ENCODE measurements at places on chromosomes 4 and X.
A peak's percentile ranks its signal among the peaks of the same experiment; 100 is the strongest.

DNA sequence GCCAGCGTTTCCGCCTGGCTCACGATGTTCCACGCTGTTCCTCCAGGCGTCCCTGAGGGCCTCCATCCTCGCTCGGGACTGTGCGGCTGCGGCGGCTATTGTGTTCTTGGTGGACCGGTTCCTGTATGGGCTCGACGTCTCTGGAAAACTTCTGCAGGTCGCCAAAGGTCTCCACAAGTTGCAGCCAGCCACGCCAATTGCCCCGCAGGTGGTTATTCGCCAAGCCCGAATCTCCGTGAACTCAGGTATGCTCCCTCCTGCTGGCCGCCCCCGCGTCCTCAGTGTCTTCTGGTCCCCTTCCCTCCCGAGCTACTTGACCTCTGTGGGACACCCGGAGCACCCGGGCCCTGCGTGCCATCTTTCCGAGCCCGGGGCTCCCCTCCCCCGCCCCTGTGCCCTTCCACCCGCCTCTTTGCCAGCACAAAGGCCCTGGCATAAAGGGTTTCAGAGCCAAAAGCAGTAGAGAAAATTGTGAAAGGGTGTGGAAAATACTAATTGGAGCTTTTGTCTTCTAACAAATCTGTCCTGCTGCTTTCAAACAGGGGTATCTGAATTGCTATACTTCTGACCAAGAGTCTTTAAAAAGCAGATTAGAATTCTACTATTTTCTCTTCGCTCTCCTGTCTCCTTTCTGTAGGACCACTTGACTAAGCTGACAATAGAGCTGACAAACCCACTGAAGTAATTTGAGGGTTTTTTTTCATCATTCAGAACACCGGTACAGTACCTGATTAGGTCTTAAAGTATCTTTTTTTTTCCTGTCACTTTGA is 104.0 kb downstream of the NEUROG2 start:
- DNase-seq = no peak

GRCh38 chr4:74397748-74398426 is 32.9 kb downstream of the EREG start:
- no peak for DNase-seq

- no peak for DNase-seq
Measured at GRCh38 chr4:144705601-144706590, 59.9 kb downstream of the HHIP start.

- DNase-seq = no peak
Measured at GRCh38 chr4:76306882-76307659, 538 bp downstream of the STBD1 start.

DNA sequence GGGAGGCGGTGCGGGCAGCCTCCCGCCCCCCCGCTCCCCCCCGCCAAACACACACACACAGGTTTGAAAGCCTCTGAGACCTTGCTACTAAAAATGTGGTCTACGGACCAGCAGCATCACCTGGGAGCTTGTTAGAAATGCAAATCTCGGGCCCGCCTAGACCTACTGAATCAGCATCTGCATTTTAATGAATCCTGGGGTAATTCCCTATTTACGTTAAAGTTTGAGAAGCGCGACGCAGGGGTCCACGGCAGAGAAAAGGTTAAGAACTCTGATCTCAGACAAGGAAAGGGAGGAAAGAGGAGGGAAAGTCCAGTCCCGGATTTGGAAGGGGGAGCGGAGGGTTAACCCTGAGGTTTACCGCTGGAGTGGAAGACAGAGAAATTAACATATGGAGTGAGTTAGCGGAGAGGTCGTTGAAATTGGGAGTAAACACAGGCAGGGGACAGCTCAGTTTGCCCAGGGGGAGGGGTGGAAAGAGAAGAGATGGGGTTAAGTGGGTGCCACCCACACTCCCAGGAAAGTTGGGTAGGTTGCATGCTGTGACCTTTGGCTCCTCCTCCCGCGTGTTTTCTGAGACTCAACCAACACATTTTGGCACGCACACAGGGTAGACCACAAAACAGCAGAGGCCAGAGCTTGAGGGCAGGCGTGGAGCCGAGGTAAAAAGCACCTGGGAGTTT is 483.6 kb downstream of the BCOR start:
- DNase-seq = peak; percentile 54

DNA sequence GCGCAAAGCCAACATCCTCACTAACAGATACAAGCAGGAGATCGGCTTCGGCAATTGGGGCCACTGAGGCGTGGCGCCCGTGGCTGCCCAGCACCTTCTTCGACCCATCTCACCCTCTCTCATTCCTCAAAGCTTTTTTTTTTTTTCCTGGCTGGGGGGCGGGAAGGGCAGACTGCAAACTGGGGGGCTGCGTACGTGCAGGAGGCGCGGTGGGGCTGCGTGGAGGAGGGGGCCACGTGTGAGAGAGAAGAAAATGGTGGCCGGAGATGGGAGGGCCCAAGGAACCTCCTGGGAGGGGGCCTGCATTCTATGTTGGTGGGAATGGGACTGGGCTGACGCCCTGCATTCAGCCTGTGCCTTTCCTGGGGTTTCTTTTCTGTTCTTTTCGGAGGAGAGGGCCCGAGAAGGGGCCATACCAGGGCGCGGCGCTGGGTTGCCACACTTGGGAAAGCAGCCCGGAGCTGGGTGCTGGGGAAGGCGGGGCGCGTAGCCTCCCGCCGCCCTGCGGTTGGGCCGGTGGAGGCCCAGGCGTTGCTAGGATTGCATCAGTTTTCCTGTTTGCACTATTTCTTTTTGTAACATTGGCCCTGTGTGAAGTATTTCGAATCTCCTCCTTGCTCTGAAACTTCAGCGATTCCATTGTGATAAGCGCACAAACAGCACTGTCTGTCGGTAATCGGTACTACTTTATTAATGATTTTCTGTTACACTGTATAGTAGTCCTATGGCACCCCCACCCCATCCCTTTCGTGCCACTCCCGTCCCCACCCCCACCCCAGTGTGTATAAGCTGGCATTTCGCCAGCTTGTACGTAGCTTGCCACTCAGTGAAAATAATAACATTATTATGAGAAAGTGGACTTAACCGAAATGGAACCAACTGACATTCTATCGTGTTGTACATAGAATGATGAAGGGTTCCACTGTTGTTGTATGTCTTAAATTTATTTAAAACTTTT is 4.5 kb downstream of the MID1IP1 start:
- DNase-seq = peak; percentile 49

DNA sequence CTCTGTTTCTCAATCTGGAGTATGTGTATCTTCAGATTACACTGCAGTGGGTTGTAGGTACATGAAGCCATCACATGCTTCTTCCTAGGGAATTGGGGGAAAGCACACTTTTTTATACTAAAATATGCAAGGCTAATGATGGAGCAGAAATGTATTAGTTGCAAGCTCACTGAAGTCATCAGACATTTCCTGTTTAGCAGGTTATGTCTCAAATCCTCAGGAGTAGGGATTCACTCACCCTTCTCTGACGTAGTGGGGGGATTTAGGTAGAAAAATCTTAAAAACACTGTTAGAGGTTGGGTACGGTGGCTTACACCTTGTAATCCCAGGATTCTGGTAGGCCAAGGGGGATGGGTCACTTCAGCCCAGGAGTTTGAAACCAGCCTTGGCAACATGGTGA is 128.4 kb upstream of the GPC4 start:
- DNase-seq = no peak

GRCh38 chr4:3293401-3294391 is 875 bp downstream of the RGS12 start:
- DNase-seq = no peak

GRCh38 chr4:52889778-52890520 is 27.8 kb downstream of the RASL11B start:
- no peak for DNase-seq

DNA sequence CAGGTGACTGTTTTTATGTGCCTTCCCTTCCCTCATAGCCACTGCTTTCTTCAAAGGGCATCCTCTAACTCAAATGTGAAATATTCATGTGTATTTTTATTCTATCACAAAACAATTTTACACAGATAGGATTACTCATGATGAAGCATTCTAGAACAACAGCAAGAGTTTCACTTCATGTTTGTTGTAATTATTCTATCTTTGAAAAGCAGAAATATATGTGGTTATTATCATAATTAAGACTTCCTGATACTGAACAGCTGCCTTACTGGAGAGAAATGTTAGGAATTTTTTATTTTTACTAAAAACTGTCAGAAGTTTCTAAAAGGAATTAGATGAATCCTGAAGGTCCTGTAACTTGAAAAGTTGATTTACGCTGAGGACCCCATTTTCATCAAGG is 229.1 kb downstream of the PALLD start:
- DNase-seq = no peak

DNA sequence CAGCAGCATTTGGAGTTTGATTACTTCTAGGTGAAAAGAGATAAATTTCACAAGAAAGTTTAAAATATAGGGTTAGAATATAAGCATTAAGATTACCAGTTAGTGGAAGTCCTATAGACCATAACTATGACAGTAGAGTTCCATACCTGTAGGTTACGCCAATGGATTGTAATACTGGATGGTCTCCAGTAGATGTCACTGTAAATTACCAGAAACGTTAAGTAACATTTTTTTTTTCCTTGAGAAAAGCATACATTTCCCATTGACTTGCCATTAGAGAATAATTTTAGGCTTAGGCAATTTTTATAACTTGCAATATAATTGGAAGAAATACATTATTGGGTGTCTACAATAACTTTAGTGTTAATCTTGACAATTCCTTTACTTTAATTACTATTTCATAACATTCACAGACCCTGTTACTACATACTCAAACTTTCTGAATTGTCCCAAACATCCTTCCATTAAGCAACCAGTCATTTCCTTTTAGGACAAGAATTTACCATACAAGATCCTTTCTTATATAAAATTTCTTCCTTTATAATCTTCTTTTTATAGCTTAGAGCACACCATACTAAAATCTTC is 304.1 kb upstream of the TECRL start:
- no peak for DNase-seq

DNA sequence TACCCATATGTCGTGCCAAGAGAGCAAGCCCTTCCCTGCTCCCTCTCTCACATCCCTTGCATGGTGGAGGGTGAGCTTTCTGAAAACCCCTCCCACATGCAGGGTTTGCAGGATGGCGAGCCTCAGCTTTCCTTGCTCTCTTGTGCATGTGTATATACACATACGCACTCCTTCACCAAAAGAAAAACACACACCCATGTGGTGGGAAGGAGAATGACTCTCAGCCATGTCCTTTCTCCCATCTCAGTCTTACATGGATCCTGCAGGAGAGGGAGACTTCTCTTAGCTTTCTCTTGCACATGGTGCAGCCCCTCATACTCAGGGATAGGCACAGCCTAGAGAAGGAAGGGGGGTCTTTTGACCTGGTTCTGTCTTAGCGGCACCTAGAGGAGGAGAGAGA is 81.1 kb downstream of the CLCN5 start:
- no peak for DNase-seq

GRCh38 chr4:138247643-138248042 is 5.5 kb upstream of the SLC7A11 start:
- DNase-seq = no peak

GRCh38 chrX:96841325-96841724 is 42.4 kb upstream of the RPA4 start:
- no peak for DNase-seq

- no peak for DNase-seq
Measured at GRCh38 chr4:30258949-30259348, 461.2 kb upstream of the PCDH7 start.

GRCh38 chrX:79182616-79183015 is 38.1 kb downstream of the GPR174 start:
- DNase-seq = no peak

DNA sequence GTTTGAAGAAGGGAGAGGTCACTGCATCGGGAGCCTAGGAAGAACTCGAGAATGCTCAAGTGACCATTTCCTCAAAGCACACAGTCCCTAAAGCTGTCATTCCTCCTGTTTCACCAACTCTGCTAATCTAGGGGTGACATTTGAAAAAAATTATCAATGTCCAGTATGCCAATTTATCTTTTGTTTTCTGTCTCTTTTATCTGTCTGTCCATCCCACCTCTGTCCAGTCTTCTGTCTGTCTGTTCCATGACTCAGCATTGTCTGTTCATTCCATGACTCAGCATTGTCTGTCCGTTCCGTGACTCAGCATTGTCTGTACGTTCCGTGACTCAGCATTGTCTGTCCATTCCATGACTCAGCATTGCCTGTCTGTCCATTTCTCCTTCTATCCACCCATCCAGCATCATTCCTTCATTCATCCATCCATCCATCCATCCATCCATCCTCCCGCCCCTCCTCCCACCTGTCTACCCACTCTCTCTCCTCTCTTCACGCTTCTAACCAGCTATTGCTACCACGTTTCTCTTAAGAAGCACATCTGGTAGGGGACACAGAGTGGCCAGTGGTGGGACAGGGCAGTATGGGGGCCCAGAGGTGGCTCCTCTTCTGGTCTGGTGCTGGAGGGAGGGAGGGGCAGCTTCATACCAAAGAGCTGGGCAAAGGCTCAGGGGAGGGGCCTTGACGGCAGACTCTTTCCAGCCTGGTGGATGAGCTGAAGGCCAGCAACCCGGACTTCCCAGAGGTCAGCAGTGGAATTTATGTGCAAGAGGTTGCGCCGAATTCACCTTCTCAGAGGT is 34.1 kb downstream of the HTRA3 start:
- DNase-seq = no peak

DNA sequence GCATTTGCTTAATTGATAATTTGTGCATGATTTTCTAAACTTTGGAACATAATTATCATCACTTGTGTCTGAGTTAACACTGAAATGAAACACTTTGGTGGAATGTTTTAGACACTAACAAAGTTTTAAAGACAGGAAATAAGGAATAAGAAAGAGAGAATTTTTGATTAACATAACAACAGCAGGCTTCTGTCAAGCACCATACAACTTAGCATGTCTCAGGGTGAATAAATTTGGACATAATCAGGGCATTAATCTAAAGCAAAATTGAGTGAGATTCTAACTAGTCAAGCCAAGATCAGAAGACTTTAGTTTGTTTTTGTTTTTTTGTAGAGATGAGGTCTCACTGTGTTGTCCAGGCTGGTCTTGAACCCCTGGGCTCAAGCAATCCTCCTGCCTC is 28.1 kb upstream of the DUSP21 start:
- no peak for DNase-seq

- DNase-seq = no peak
Measured at GRCh38 chr4:158051401-158052235, 121.2 kb downstream of the GASK1B start.

DNA sequence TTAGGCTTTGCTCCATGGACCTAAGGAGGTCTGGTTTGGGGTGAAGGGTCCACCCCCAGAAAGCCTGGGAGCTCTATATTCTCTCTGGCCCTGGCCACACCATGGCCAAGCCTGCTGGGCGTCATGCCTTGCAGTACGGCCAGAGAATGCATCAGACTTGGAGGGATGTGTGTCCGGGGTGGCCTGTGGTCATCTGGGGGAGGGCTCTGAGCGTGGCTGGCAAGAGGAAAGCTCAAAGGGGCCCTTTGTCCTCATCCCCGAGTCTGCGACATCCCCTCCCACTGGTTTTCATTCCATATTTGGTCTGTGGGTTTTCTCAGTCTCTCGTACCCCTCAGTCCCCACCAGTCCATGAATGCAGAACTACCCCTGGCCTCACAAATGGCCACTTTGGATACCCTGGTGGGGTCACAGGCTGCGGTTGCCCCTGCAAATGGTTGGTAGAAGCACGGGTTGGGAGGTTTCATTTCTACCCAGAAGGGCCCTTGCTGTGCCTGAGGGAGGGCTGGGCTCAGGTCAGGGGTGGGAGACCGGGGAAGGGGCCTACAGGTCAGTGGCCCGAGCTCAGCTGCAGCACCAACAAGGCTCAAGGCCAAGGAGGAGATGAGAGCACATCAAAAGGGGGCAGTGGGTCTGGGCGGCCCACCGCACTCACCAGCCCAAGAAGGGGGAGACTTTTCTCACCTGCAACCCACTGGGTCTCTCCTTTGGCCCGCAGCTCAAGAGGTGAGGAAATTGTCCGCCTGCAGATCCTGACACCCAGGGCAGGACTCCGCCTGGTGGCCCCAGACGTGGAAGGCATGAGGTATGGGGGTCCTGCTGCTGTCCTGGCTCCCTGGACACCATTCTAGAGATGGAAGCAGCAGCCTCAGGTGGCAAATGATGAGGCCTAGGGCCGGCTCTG is 30.2 kb downstream of the ZNF185 start:
- DNase-seq = no peak

Measured in NCI-H1105 treated with DMSO at 0.1 percent for 48 hours (cell line).